ENCODE measurements at places on chromosomes 11 and 22.
A peak's percentile ranks its signal among the peaks of the same experiment; 100 is the strongest.

DNA sequence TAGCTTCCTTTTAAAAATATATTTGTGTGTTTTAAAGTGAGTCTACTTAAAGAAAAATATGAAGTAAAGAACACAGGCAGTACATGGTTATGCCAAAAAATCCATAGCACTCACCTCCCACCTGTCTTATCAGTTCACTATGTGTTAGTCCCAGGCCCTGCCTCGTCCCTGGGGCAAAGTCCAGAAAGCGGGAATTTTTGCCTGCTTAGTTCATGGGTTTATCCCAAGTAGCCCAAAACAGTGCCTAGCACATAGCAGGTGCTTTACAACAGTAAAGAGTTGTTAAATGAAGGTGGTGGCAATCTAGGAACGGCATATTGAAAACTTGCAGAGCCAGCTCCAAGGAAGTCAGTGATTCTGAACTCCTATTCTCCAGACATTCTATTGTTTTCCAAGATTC lies 154.0 kb downstream of the MN1 start:
- no peak for DNase-seq

- no peak for DNase-seq
Observed at GRCh38 chr22:30294066-30294465, 4.8 kb upstream of the CASTOR1 start.

- DNase-seq, result no peak
Observed at GRCh38 chr11:25200925-25201324, 704.1 kb downstream of the LUZP2 start.

GRCh38 chr22:22721681-22722354 lies 77.4 kb downstream of the GGTLC2 start:
- peak; percentile 68 for DNase-seq

- DNase-seq, result no peak
Observed at GRCh38 chr11:92826136-92826535, 143.3 kb upstream of the MTNR1B start.

DNA sequence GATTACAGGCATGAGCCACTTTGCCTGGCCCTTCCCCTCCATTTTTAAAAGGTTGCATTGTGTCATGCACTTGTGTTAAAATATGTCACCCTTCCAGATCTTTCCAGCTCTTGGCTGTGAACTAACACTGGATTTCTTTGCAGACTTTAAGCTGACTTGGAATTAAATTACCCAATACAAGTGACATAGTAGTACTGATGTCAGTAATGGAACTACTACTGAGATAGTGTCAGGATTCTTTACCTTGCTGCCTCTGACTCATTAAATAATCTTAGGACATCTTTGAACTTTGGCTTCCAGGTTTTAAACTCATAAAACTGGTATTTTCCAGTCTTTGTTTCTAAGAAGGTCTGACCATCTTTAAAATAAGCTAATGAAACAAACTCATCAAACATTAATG lies 51.8 kb upstream of the OR4B1 start:
- DNase-seq, result no peak

DNA sequence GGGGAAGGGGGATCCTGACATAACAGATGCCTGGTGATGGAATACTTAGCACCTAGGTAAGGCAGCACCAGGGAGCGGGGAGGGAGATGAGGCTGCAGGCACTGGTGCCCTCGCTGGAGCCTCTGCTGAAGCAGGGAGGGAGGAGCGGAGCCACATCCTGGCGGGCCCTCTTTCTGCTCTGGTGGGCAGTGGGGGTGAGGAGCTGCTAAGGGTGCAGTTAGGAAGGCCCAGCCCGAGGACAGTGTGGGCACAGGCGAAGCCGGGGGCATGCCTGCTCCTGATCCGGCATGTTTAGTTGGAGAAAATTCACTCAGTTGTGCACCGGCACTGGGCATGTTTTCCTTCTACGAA lies 83.9 kb downstream of the MED15 start:
- no peak for DNase-seq

DNA sequence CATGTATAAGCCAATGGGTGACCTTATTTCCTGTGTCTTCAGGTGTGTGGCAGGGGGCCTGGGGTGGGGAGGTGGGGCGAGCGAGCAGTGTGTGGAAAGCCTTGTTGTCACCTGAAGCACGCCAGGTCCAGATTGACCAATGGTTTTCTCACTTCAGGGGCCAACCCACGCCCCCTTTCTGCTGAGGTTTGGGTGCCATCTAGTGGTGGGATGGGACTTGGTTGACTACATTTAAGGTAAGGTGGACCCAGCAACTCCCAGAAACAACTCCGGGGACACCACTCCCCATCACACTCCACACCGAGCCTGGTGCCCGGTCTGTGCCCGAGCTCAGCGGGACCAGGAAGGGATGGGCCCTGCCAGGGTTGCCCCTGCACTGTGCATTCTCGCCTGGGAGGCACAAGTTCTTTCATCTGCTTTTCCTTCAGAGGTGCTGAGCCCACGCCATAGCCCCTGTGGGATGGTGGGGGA lies 40.0 kb downstream of the TPCN2 start:
- DNase-seq, result peak; percentile 38

DNA sequence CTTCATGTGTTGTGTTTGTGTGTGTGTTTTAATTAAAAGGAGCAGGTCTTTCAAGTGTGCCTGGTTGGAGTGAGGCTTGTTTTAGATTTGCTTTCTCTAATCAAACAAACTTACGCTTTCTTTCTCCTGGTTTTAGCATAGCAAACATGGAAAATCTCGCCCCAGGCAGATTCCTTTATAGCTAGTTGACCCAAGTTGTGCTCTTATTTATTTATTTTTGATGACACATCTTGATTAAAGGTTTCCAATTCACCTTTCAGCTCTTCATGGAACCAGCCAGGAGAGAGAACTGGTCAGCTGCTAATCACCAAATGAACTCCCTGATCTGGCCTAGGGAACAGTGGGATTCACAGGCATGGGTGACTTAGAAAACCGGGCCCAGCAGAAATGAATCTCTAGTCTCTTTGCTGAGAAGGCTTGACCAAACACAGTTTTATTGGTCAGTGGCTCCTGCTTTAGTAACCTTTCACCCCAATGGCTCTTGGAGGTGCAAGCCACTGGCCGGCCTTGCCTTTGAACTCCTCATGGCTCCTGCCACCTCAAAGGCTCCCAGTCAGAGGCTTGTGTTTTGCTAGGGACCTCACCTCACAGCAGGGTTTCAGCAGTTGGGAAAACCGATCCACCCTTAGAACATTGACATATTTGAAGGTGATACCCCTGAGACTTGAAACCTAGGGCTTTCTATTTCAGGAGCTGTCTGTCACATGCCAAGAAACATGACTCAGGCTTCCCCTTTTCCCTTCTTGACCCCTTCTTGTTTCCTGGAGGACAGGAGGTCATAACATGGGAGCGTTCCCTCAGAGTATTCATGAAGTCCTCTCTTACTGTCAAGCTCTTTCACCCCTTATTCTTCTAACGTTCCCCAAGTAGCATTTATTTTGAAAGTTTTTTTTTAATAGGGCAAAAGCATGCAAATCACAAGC lies 48.8 kb downstream of the EXT2 start:
- DNase-seq, result no peak

GRCh38 chr11:67632175-67632981 lies 2.6 kb upstream of the NUDT8 start:
- DNase-seq, result no peak

- no peak for DNase-seq
Observed at GRCh38 chr22:50438305-50439275, 36.2 kb downstream of the SBF1 start.

GRCh38 chr11:134291196-134291595 lies 15.0 kb downstream of the GLB1L3 start:
- DNase-seq, result no peak

GRCh38 chr11:66845143-66845875 lies 2.1 kb downstream of the RCE1 start:
- DNase-seq, result no peak

- DNase-seq, result no peak
Observed at GRCh38 chr22:43317239-43317638, 25.9 kb downstream of the SCUBE1 start.

GRCh38 chr11:75969626-75970308 lies 154.8 kb downstream of the UVRAG start:
- DNase-seq, result no peak

DNA sequence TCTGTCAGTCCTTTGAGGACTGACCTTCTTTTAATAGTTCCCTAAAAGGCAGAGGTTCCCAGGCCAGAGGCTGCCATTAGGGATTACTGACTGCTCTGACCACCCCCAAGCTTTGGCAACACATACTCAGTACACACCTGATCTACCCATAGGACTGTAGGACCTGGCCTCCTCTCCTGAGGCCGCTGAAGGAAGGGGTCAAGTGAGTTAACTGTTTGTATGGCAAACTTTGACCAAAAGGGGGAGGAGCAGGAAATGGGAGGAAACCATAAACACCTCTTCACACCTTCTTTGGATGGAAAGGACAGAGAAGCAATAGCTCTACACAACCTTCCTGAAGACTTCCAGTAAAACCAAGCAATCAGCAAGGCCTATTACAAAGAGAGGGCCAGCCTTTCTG lies 104.0 kb downstream of the APOL5 start:
- DNase-seq, result no peak

DNA sequence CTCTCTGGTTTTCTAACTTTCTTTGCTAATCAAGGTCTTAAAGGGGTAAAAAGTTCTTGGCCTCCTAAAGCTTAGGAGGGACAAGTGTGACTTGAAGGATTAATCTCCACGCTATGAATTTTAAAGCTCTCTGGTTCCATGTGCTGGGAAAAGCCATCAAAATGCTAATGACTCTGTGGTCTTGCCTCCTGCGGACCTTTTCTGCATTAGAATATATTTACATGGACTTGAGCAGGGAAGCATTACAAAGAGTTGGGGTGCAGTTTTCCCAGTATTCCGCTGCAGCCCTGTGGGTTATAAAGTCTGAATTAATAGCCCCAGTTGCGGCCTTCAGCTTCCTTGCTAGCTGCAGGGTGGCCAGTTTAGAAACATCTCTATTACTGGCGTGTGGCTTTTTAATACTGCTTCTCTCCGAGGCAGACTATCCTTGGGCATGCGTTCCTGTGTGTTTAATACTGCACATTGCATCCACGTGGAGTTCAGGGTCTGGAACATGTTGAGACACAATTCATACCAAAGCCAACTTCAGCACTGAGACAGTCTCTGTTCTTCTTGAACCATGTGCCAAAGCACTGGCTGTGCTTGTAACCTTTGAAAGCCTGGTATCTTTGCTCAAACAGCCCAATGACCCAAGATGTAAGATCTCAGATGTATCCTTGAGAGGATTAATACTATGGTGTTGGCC lies 27.3 kb downstream of the TSPAN18 start:
- DNase-seq, result no peak

GRCh38 chr11:30617762-30618161 lies 31.6 kb upstream of the MPPED2 start:
- DNase-seq, result no peak

DNA sequence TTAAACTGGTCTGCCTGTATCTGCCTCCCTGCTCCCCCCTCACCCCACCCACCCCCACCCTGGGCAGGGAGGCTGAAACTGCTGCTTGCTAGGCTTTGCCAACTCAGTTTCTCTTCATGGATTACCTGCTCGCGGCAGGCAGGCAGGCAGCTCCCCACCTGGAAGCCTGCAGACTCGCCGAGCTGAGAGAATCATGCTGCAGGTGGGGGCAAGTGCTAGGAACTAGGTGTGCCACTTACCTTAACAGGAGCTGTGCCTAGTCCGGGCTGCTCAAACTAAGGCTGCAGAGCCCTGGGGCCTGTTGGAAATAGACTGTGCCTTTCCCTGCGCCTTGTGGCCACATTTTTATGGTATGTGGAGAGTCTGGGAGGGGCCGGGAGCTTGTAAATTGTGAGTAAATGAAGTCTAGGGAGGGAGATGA lies 30.3 kb downstream of the MARK2 start:
- DNase-seq, result no peak

- no peak for DNase-seq
Observed at GRCh38 chr11:68430801-68431200, 29.8 kb upstream of the PPP6R3 start.

DNA sequence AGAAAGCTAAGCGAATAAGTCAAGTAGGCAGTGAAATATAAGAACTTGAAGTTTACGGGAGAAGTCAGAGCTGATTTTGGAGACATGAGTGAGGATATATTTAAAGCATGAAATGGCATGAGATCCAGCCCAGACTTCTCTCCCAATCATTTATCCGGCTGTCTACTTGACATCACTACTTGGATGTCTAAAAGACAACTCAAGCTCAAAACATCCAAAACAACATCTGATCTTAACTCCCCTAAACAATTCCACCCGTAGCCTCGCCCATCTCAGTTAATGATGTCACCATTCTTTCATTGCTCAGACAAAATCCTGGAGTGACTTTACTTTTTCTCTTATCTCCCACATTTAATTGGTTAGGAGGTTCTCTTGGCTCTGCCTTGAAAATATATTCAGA lies 44.5 kb downstream of the WEE1 start:
- DNase-seq, result no peak

GRCh38 chr11:110529043-110529442 lies 99.3 kb downstream of the FDX1 start:
- no peak for DNase-seq

- DNase-seq, result peak; percentile 33
Observed at GRCh38 chr11:48172818-48173609, 43.6 kb upstream of the OR4B1 start.

- DNase-seq, result no peak
Observed at GRCh38 chr11:46455834-46456233, 64.3 kb upstream of the CHRM4 start.

GRCh38 chr11:134668076-134668475 lies 256.0 kb upstream of the B3GAT1 start:
- no peak for DNase-seq

DNA sequence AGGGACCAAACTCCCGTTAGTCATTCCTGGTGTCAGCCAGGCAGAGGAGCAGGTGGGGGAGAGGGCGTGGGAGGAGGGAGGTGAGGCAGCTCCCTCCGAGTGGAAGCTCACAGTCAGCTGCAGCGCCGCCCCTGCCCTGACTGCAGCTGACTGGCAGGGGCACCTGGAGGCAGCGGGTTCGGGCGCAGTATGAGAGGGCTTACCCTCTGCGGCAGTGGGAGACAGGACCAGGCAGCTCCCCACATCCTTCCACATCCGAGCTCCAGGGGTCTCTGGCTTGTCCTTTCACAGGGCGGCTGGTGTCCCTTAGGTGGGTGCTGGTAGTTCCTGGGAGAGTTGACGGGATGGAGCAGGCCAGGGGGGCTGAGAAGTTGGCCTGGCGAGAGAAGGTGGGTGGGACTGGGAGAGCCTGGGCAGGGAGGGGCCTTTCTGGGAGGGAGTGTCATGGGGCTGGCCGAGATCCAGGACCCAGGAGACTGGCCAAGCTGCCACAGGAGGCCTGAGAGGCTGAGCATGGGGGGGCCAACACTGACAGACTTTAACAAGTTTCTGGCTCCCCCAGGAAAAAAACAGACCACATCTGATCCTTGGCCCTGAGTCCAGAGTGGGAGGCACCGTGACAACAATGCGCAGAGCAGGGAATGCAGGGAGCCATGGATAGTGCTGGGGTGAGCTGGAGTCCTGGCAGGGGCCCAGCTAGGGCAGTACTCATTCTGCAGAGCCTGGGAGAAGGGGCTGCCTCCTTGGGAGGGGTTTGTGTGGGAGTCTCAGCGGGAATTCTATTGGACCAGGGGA lies 4.9 kb downstream of the ADORA2A start:
- no peak for DNase-seq

GRCh38 chr11:12003815-12004214 lies 4.6 kb downstream of the DKK3 start:
- DNase-seq, result no peak

GRCh38 chr11:22668005-22668796 lies 1.8 kb downstream of the GAS2 start:
- DNase-seq, result no peak

- DNase-seq, result no peak
Observed at GRCh38 chr11:67628710-67629385, 889 bp downstream of the NUDT8 start.

Data from stimulated activated CD8-positive, alpha-beta memory T cell treated with anti-CD3 and anti-CD28 coated beads, Interleukin-4, amount 100 ng/mL, for 24 hours (primary cell).